ENCODE measurements at places on chromosomes 6 and 20. TPM values are rescaled to one million over a fixed set of nuclear protein-coding genes. Genes with fewer than 3 reads are reported as not detected.

Gene FRMD1
- 0.69 TPM for polyA plus RNA-seq

Gene NMBR
- 0.11 TPM for polyA plus RNA-seq

Gene HSPA1A
- 40.7 TPM for polyA plus RNA-seq

Gene TMEM30A
- 10.5 TPM for polyA plus RNA-seq

Gene SASH1
- 6.0 TPM for polyA plus RNA-seq

Gene E2F1
- 56.3 TPM for polyA plus RNA-seq

Gene MOCS1
- 13.4 TPM for polyA plus RNA-seq

Gene PTCHD4
- polyA plus RNA-seq: 0.11 TPM

Gene TRIM10
- 0.08 TPM for polyA plus RNA-seq

Gene C6orf15
- polyA plus RNA-seq: 0.06 TPM

Gene TTBK1
- polyA plus RNA-seq: 0.53 TPM

Gene PGC
- polyA plus RNA-seq: 0.25 TPM

Gene FNDC11
- 8.8 TPM for polyA plus RNA-seq

Gene WFDC5
- polyA plus RNA-seq: not detected

Gene FILIP1
- polyA plus RNA-seq: 2.0 TPM
